CD4-positive, alpha-beta T cell treated with Interleukin-12 subunit alpha and Interleukin-12 subunit beta, for 1 hour (primary cell): ENCODE measurements at places on chromosomes 5 and 9.

GRCh38 chr5:9903801-9904200, 273.6 kb upstream of the TAS2R1 start:
- no peak for DNase-seq

DNA sequence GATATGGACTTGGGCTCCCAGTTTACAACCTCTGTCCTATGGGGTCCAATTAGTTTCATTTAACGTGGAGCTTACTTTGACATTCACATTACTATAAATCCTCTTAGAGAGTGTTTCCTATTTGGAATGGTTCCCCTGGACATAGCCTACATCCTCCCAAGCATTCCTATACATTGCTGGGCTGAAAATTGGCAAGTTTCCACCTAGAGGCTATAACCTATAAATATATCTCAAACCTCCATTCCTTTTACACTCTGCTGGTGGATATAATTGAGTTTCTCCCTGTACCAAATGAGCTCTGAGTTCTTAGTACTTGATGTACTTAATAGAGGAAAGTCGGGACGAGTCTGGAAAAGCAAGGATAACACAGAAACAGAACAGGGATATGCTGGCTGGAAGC, 172.8 kb downstream of the ASTN2 start:
- DNase-seq, result no peak

DNA sequence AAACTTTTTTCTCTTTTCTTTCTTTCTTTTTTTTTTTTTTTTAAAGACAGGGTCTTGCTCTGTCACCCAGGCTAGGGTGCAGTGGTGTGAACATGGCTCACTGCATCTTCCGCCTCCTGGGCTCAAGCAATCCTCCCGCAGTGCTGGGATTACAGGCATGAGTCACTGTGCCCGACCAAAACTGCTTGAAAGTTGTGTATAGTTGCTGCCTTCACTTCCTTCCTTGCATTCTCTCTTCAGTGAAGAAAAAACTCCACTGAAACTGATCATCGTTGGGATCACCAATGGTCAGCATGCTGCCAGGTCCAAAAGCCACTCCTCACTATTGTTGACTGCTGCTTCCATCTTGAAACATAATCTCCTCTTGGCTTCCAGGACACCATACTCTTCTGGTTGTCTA, 66.6 kb upstream of the CTNNA1 start:
- no peak for DNase-seq

- peak; percentile 50 for DNase-seq
Measured at GRCh38 chr5:40383749-40384651, 295.7 kb upstream of the PTGER4 start.

GRCh38 chr5:131640043-131640856, 5.2 kb upstream of the RAPGEF6 start:
- DNase-seq, result peak; percentile 34

DNA sequence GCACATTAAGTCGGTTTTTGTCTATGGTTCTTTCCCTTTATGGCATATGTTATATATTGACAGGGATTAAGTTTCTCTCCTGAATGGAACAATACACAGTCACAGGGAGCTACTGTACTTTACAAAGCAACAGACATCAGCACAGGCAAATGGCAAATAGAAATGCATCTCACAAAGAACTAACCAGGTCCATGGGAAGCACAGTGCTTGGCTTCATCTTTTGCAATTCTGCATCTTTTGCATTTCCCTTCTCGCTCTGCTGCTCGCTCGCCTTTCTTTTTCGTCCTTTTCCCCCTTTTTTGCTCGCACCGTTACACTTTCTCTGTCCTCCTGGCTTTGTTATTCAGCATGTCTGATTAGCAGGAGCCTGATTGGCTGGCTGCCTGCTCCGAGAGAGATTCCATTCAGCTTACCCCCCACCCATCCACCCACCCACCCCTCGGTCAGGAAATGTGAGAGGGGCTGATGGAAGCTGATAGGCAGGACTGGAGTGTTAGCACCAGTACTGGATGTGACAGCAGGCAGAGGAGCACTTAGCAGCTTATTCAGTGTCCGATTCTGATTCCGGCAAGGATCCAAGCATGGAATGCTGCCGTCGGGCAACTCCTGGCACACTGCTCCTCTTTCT, at the start of gene ADAMTSL1:
TSS of gene ADAMTSL1 (plus strand) at position 502 of the 628 bp plus-strand sequence. CDS start at position 582, 80 bp downstream.
- no peak for DNase-seq

DNA sequence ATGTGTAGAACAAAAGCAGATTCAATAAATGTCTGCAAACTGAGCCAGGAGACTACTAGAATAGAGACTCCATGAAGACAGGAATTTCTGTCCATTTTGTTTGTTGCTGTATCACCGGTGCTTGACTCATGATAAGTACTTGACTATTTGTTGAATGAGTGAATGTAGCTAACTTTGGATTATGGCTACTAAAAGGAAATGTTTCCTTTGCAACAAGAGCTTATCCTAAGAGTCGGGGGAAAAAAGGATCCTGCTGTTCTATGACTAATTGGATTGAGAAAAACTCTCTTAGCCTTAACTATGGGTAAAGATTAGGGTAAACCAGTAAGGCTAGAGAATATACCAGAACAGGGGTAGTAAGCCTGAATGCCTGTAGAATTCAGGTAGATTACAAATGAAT, 3.5 kb downstream of the PAIP1 start:
- DNase-seq, result no peak

- peak; percentile 39 for DNase-seq
Measured at GRCh38 chr5:120457839-120458507, 6.1 kb upstream of the PRR16 start.

GRCh38 chr5:89327608-89328007, 444.6 kb upstream of the MEF2C start:
- no peak for DNase-seq
